ENCODE measurements at places on chromosomes 3 and 15.
A peak's percentile ranks its signal among the peaks of the same experiment; 100 is the strongest.

DNA sequence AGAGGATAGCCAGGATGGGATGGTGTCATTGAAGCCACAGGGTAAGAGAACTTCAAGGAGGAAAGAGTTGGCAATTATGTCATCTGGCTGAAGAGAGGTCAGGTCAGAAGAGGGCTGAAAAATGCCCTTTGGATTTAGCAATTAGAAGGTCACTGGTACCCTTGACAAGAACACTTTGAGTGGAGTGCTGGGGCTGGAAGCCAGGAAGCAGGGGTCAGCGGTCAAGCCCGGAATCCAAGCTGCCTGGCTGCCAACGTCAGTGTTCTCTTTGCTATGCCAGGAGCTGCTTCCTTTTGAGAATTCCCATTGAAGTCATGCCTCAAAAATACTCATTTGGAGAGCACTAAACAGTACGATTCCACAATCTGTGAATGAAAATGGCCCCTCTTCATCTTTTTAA is 386.5 kb downstream of the SHQ1 start:
- no peak for DNase-seq

GRCh38 chr3:4633078-4634004 is 140.2 kb downstream of the ITPR1 start:
- DNase-seq, result no peak

DNA sequence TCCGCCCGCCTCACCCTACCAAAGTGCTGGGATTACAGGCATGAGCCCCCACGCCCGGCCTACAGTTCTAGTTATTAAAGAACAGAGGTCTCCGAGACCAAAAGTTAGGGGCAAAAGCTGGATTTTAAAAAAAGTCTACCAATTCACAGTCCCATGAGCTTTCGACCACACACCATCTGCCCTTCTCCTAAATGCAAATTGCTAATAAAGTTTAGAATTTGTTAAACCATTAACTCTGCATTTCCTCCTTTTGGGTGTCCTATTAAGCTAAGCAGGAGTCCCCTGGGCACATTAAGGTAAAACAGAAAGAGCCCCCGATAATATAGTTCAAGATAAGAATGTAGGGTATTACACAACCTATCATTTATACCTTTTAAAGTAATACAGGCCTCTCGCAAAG is 322.7 kb downstream of the FOXP1 start:
- DNase-seq, result no peak

DNA sequence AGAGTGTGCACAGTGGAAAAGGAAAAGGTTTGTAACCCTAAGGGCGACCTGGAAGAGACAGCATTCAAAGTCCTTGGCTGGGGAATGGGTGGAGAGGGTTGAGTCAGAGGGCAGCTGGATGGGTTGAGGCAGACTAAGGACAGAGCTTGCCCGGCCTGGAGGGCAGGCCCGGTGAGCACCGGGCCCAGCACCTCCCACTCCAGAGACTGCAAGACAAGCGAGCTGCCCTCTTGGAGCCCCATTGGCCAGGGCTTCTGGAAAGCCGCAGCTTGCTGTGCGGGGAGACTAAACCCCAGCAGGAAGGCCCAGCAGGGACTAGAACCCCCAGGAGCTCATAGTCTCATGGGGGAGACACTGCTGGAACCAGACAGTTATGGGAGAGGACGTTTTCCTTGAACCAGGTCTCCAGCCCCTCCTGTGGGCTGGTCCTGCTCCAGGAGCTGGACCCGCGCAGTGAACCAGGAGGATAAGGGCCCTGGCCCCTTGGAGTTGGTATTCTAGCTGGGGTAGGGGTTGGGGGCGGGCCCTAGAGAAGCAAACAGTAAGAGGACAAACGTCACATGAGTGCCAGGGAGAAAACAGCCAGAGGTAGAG is 59.1 kb downstream of the RGMA start:
- DNase-seq, result no peak

GRCh38 chr3:124210899-124211298 is 219.0 kb upstream of the ROPN1 start:
- DNase-seq, result no peak

- DNase-seq, result no peak
These were observed 181.8 kb downstream of the SSR3 start for GRCh38 chr3:156373095-156373494.

GRCh38 chr3:188854772-188855149 is 317.0 kb upstream of the TPRG1 start:
- no peak for DNase-seq

- no peak for DNase-seq
These were observed 3.0 kb downstream of the HEG1 start for GRCh38 chr3:125052624-125053303.

DNA sequence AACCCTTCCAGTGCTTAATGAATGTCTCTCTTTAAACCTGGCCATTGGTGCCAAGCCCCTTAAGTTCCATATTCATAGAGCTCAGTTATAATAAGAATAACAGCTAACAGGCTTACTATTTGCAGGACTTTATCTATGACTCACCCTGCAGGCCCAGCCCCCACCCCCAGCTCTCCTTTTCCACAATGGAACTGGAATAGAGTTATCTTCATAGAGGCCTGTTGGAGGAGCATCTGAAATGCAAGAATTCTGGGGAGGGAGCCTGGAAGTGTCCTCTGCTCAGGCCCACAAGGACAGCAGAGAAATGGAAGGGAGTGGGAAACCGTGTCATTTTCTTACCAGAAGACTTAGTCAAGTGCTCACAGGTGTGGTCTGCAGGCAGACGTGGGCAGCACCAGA is 52.8 kb downstream of the SEMA5B start:
- DNase-seq, result no peak

DNA sequence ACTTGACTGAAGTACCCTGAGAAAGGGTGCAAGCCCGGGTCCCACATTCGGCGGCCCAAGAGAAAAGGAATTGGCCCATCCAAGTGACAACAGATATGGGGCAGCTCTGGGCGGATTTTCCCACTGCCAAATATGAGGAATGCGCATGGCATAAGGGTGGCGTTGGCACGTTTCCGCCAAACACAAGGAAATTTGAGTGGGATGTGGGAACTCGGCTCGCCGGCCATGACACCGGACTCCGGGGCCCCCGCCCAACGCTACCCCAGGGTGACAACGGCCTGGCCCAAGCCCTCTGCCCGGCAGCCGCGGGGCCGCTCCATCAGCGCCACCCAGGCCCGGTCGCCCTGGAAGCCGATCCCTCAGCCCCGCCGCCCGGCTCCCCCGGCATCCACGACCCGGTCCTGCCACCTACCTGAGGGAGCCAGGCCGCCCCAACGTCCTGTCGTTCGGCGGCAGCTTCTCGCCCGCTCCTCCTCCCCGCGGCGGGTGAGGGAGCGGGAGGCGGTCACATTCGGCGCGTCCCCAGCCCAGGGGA is 449 bp downstream of the RAF1 start:
- DNase-seq, result peak; percentile 7

DNA sequence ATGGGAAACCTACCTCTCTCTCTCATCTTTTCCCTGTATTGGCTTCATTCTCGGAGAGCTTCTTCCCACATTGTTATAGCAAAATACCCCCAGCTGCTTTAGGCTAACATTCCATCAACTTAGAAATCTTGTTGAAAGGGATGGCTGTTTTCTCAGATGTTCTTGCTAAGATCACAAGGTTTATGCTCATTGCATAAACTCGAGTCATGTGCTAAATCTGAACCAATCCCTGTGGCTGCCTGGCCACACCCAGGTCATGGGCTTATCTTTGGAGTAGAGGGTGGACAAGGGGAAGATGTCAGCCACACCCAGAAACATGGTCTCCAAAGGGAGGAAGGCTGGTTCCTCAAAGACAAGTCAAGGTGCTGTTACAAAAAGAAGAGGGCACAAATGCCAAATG is 150.6 kb upstream of the UMPS start:
- DNase-seq, result no peak

DNA sequence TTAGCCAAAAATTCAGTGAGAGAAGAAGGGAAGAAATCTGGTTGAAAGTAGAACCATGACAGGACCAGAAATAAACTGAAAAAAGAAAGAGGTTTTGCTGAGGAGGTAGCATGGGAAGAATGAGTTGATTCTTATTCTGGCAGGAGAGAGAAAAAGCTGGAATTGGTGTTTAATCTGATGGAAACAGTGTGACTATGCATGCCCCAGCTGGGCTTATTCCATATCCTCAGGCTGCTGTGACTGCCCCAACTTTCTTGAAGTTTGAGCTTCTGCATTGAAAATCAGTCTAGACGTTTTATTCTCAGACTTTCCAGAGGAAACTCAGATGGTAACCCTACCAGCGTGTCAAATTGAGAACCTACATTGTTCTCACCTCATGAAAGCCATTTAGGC is 352.5 kb upstream of the DCBLD2 start:
- DNase-seq, result no peak

- DNase-seq, result no peak
These were observed 42.8 kb upstream of the UBE2E1 start for GRCh38 chr3:23762759-23763477.

DNA sequence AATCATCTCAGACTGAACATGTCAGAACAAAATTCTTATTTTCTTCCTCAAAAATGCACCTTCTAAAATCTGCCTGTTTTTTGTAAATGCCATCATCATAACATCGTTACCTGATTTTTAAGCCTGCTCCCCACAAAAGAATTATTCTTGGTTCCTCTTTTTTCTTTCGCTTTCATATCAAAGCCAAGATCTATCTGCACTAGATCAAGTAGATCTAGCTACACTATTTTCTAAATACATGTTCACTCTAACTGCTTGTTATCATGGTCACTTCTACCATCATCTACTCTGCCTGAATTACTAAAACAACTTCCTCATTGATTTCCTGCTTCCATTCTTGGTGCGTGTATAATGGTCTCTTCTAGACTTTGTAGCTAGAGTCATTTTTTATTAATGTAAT is 217.7 kb downstream of the ARPP21 start:
- DNase-seq, result no peak

DNA sequence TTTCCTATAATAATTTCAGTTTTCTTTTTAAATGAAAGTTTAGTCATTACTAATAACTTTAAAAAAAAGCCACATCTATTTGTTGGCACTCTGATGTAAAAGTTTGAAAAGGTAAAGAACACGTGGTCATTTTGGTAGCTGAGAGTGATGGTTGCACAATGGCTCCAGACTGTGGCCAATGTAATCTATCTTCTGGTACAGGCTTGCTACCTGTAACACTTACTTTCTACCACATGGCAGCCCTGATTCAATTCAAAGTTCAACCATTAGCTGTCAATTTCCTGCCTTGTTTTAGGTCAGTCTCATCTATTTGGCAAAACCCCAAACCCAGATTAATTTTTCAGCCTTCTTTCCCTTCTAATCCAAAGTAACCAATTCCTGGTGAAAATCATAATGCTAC is 126.1 kb downstream of the TUSC7 start:
- DNase-seq, result no peak

GRCh38 chr15:96338074-96338765 is 7.7 kb downstream of the NR2F2 start:
- no peak for DNase-seq

- no peak for DNase-seq
These were observed 166.9 kb downstream of the ULK4 start for GRCh38 chr3:41794748-41795589.

DNA sequence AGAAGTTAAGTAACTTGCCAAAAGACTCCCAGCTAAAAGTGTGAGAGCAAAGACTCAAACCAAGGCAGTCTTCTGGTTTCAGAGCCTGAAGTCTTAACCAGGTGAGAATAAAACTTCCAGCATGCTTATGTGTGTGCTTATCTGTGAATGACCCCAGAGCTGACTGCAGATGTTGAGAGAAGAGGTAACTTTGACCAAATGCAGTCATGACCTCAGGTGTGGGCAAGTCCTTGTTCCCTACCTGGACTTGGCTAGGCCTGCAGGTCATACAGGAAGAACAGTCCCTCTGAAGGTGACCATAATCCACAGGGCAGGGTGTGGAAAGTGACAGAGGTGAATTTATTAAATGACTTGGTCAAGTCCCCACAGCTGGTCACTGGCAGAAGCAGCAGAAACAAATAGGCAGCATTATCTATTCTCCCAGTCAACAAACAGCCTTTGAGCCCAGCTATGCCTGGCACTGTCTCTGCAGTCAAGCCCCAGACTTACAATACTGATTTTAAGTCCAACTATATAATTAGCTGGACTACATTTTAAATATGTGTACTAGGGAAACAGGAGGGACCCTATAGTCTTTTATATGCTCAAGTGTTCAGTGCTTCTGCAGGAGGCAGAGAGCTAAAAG is 3.0 kb upstream of the CPEB1 start:
- no peak for DNase-seq

- no peak for DNase-seq
These were observed 3.1 kb downstream of the MST1R start for GRCh38 chr3:49900491-49901153.

- no peak for DNase-seq
These were observed 141.0 kb upstream of the ARHGEF26 start for GRCh38 chr3:153980252-153980590.

- DNase-seq, result no peak
These were observed 126.5 kb downstream of the FMN1 start for GRCh38 chr15:33068007-33068481.

DNA sequence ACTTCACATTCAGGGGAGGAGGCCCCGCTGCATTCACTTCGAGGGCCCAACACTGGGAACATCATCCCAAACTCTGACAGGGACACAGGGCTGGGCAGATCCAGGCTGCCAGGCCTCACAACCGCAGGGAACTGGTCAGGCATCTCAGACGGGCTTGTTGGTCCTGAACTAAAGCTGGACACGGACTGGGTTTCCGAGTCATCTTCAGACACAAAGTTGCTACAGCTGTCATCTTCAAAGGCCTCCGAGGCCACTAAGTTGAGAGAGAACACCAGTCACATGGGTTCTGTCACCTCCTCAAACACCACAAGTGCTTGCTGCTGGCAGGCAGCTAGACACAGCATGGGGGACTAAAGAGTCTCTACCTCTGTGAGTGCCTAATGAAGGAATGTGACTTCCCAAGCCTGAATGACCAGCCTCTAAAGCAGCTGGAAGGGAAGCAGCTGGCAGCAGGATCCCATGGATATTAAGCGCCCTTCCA is 50.9 kb downstream of the CAPN7 start:
- DNase-seq, result no peak

DNA sequence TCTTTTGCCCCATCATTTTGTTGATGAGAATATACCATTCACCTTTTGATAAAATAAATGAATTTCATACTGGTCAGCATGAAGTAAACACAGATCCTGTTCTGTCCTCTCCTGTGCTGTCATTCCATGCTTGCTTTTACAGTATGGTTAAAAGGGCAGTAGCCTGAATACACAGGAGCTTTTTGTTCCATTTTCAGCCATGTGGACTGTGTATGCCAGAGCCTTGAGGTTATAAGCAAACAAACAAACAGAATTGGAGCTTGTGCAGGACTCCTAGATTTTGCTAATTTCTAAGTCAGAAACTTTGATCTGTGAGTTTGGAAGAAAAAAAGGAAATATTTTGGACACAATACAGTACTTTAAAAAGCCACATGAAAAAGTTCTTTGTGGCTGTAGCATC is 91.9 kb downstream of the LRRC28 start:
- DNase-seq, result no peak

All from stimulated activated CD4-positive, alpha-beta T cell treated with anti-CD3 and anti-CD28 coated beads, Interleukin-12 subunit alpha, Interleukin-12 subunit beta, amount 100 ng/mL, for 24 hours (primary cell).